ENCODE measurements at places on chromosomes 11 and 22. TPM values are rescaled to one million over a fixed set of nuclear protein-coding genes. Genes with fewer than 3 reads are reported as not detected.

Gene TUB
- 33.4 TPM for total RNA-seq

- no peaks in the 10 kb centered on the region for H3K36me3 ChIP-seq
- DNase-seq, result no peak
- no peaks in the 10 kb centered on the region for H3K4me1 ChIP-seq
- H3K27me3 ChIP-seq, result no peaks in the 10 kb centered on the region
- H3K27ac ChIP-seq, result no peak overlapping the region
These were observed 161.5 kb upstream of the BLID start for GRCh38 chr11:122277493-122277892.

- no peak overlapping the region for H3K4me3 ChIP-seq
- H3K36me3 ChIP-seq, result no peaks in the 10 kb centered on the region
- peaks cover 5% of the 10 kb centered on the region for H3K4me1 ChIP-seq
- DNase-seq, result no peak
These were observed 73.9 kb downstream of the PPFIBP2 start for GRCh38 chr11:7587712-7588111.

DNA sequence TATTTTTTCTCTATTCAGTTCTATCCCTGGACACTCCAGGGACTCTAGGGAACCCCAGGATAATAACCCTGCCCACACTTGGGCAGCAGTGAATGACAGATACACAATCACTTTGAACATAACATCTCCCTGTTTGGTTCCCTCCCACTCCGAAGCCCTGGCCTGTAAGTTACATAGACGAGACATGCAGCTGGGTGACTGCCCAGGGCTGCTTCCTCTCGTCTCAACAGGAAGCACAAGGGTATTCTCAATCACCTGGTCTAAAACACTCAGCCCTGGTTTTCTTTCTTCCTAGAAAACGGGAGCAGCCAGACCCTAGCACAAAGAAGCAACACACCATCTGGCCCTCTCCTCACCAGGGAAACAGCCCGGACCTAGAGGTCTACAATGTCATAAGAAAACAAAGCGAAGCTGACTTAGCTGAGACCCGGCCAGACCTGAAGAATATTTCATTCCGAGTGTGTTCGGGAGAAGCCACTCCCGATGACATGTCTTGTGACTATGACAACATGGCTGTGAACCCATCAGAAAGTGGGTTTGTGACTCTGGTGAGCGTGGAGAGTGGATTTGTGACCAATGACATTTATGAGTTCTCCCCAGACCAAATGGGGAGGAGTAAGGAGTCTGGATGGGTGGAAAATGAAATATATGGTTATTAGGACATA is 19.4 kb downstream of the LAYN start:
- H3K27ac ChIP-seq, result no peak overlapping the region
- no peaks in the 10 kb centered on the region for H3K27me3 ChIP-seq
- DNase-seq, result no peak
- no peaks in the 10 kb centered on the region for H3K36me3 ChIP-seq
- no peak overlapping the region for H3K4me3 ChIP-seq
